ENCODE measurements at places on chromosomes 13 and 19. TPM values are rescaled to one million over a fixed set of nuclear protein-coding genes. Genes with fewer than 3 reads are reported as not detected.

Gene CYSLTR2
- not detected for total RNA-seq

Gene KASH5
- total RNA-seq = not detected

Gene ZNF229
- total RNA-seq = 2.3 TPM

Gene CRB3
- 5.0 TPM for total RNA-seq

Gene S1PR5
- 1.2 TPM for total RNA-seq

Gene NEK5
- not detected for total RNA-seq

Gene OCEL1
- total RNA-seq = 12.4 TPM

Gene CCL25
- not detected for total RNA-seq

Gene SYT5
- 3.2 TPM for total RNA-seq

Gene PET100
- 47.0 TPM for total RNA-seq

Gene PODNL1
- total RNA-seq = 1.4 TPM

Gene CNN1
- total RNA-seq = 0.44 TPM

Gene KIR2DL3
- total RNA-seq = not detected

Gene TNNT1
- total RNA-seq = 140 TPM

Gene ERICH4
- not detected for total RNA-seq

Gene CCDC194
- total RNA-seq = not detected

Gene ZNF763
- not detected for total RNA-seq

Gene IGFL3
- total RNA-seq = 0.25 TPM

Gene SYT3
- 0.52 TPM for total RNA-seq

Gene RFXANK
- total RNA-seq = 43.3 TPM

Gene C13orf46
- 0.26 TPM for total RNA-seq

Gene SIGLEC8
- not detected for total RNA-seq

Gene MTIF3
- 23.4 TPM for total RNA-seq

Gene TMEM272
- total RNA-seq = not detected

Gene ZNF30
- 5.0 TPM for total RNA-seq

Gene CEACAM20
- total RNA-seq = 0.05 TPM

Gene FPR1
- 0.19 TPM for total RNA-seq

Gene PGLYRP1
- total RNA-seq = not detected

Gene ZNF784
- 5.7 TPM for total RNA-seq

Gene CERS1
- total RNA-seq = 5.3 TPM

Gene C1QTNF9
- not detected for total RNA-seq
